Cardiac fibroblast (primary cell): ENCODE measurements at places on chromosomes 4 and X.
A peak's percentile ranks its signal among the peaks of the same experiment; 100 is the strongest.

DNA sequence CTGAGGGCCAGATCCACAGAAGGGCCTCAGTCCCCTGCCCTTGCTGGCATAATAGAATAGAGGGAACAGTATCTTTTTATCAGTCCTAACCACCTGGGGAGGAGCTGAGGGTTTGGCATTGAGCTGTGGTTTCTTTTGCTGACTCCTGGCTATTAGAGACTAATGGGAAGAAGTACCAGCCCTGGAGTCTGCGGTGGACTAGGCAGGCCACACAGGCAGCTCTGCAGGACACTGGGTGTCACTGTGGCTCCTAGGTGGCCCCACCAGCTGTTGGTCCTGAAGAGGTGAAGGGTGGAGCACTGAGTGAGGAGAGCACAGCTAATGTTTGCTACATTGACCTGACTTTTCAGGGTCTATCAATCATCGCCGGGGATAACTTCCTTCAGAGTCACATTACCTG, 52.8 kb upstream of the GPC4 start:
- no peak for DNase-seq

- no peak for DNase-seq
These were observed 66.7 kb upstream of the PRPS1 start for GRCh38 chrX:107561468-107562215.

- DNase-seq = no peak
These were observed 2.6 kb downstream of the C4orf33 start for GRCh38 chr4:129098531-129099001.

- DNase-seq = no peak
These were observed 91.1 kb downstream of the PPP3CA start for GRCh38 chr4:101256222-101256621.

- DNase-seq = no peak
These were observed 16.4 kb downstream of the FHL1 start for GRCh38 chrX:136163689-136164088.

- no peak for DNase-seq
These were observed 134.0 kb upstream of the ANXA3 start for GRCh38 chr4:78417603-78418002.

GRCh38 chr4:182973511-182973911, 56.3 kb upstream of the DCTD start:
- DNase-seq = peak; percentile 67
